ENCODE measurements at places on chromosomes 1 and 21.

DNA sequence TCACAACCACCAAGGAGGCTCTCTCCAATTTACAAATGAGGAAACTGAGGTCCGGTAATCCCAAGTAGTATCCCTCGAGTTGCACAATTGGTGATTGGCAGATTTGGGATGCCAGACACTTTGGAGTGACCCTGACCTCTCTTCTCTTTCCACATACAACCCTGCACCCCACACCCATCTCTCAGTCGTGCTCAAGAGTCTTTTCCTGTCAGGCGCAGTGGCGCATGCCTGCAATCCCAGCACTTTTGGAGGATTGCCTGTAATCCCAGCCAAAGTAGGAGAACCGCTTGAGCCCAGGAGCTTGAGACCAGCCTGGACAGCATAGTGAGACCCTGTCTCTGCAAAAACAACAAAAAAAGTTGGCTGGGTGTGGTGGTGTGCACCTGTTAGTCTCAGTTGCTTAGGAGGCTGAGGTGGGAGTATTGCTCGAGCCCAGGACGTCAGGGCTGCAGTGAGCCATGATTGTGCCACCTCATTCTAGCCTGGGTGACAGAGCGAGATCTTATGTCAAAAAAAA is 91.1 kb upstream of the LPGAT1 start:
- DNase-seq = no peak

DNA sequence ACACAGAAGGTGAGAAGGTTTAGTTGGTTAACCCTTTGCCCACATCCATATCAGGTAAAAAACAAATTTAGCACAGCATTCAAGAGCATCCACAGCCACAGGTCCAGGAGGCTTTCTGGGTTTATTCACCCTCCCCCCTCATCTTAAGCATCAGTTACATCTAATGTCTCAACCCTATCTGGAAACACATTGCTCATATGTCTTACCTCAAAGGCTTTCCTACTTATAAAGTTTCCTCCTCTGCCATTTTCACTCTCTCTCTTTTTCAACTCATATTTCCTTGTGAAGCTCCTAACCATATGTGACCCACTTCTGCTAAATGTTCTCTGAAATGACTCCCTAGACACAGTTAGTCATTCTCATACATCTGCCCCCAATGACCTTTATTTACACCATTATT is 47.9 kb upstream of the RUNX1 start:
- DNase-seq = no peak

DNA sequence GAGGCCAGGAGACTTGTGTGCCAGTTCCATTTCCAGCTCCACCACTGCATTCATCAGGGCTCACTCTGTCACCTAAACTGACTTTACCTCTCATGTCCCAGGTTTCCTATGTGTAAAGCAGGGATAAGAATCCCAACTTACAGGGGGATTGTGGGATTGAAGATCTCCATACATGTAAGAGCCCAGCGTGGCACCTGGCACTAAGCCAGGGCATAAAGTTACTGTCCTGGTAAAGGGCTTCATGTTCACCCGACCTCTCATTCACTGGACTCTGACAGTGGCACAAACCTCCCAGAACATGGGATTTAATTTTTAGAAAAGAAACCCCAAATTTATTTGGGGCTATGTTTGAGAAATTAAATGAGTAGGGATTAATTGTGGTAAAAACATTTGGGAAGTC is 8.9 kb upstream of the IGFN1 start:
- no peak for DNase-seq

GRCh38 chr1:214102907-214103306 is 115.1 kb downstream of the PROX1 start:
- no peak for DNase-seq

DNA sequence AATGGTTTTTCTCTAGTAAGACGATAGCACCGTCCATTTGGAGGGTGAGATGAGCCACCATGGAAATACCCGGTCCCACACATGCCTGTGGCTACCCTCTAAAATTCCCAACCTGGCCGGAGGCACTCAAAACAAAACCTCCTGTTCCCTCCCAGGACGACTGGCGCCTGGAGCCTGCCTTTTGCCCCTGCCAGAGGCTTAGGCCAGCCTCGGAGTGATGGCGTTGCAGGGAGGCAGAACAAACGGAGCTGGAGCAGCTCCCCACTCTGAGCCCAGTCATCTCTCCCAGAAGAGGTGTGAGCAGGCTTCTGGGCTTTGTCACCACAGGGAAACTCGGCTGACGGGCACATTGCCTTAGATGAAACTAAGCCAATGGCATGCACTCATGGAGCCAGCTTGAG is 213.7 kb upstream of the HOOK1 start:
- DNase-seq = no peak

DNA sequence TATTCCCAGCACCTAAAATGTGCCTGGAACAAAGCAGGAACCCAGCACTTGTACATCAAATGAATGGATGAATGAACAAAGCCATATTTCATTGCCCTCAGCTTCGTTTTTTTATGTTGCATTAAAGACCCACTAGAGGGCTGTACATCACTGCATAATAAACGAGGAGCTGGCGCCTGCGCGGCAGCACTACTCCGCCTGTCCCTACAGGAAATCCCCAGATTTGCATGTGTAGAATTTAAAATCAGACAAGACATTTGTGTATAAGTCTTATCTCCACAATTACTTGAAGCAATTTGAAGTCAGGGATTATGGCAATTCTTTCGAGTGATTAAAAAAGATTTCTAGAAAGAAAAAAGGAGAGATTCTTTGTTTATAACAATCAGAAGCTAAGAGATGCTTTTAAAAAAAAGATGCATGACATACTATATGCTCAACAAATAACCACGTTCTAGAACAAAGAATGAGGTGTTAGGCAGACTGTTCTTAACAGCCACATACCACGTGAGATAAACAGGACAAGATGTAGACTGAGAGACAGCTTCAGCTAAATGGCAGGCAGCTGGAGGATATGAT is 5.4 kb upstream of the NEK2 start:
- peak; percentile 83 for DNase-seq

- DNase-seq = no peak
Measured at GRCh38 chr1:222010306-222010705, 268.4 kb upstream of the DUSP10 start.

DNA sequence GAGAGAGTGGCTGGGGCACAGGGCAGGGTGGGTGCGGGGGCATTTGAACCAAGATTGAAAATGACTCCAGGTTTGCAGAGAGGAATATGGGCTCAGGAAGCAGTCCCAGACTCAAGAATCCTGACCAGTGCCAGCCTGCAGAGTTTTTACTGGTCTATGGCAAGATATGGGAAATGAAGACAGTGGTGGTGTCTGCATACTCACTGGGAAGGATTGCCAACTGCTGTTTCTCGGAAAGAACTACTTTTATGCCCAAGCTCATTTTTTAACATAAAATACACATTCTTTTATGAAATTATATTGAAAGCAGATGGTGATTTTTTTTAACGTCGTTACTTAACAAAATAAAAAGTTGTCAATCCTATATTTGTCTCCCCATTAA is 401.8 kb downstream of the CAMTA1 start:
- DNase-seq = no peak

GRCh38 chr21:43209575-43210453 is 41.0 kb downstream of the CRYAA start:
- DNase-seq = no peak

DNA sequence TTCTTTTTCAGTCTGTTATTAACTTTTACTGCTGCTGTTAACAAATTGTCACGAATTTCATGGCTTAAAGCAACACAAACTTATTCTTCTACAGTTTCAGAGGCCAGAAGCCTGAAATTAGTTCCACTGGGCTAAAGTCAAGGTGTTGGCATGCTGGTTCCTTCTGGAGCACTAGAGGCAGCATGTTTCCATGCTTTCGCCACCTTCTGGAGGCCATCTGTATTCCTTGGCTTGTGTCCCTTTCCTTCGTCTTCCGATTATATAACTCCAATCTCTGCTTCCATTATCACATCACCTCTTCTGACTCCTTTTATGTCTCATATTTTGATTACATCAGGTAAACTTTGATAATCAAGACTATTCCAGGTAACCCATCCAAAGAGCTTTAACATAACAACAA is 1742.1 kb downstream of the BRINP3 start:
- no peak for DNase-seq

DNA sequence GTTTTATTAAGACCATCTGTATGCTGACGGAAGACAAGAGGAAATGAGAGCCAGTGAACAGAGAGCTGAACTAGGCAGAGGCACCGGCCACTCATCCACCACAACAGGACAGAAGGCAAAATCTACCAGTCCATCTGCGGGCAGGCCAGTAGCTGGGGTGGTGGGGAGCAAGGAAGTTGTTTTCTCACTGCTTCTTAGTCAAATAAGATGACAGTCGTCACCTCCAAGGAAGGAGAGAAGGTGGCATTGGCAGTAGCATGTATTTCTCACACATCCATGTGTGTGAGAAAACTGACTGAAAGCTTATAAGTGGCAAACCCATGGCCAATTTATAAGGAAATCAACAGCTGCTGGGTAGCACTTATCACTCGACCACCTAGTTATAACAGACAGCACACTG is 8.2 kb downstream of the TTC13 start:
- no peak for DNase-seq

GRCh38 chr1:117143871-117144270 is 22.3 kb upstream of the TRIM45 start:
- DNase-seq = no peak

DNA sequence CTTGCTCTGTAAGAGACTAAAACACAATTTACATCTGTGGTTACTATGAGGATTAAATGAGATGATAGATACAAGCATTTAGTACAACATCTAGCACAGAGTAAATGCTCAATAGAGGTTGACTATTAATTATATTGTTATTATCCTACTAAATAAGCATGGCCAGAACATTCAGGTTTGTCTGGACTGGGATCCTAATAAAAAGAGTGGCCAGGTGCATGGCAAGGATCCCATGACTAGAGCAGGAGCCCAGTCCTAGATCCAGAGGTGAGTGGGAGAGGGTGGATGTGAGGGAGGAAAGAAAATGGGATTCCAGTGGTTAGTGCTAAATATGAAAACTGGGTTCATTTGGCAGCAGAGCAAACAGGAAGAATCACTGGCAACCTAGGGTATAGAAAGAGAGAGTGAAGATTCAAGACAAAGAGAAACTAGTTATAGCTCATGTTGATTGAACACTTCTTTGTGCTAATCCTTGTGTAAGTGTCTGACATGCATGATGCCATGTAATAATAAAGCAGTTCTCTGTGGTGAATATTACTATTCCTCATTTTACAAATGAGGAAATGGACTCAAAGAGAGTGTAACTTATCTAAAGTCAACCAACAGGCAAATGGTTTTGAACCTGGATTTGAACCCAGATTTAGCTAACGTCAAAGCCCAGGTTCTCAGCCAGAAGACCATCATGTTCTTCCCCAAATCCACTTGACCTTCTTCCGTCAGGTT is 71.1 kb upstream of the FGGY start:
- DNase-seq = no peak

DNA sequence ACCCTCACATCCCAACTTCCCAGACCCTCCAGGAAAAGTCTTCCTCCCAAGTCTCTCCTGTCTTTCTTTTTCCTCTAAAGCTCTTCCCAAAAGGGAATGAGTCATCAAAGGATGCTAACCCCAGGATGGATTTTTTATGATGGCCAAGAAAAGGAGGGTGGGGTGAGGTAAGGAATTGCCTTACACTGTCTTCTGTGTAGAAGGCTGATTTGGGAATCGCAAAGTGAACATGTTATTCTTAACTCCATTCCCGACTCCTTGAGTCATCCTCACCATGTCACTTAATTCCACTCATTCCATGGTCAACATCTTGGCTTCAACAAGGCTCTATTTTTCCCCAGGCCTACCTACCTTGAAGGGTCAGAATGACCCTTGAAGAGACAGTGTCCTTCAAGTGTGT is 44.0 kb downstream of the TBX15 start:
- no peak for DNase-seq

DNA sequence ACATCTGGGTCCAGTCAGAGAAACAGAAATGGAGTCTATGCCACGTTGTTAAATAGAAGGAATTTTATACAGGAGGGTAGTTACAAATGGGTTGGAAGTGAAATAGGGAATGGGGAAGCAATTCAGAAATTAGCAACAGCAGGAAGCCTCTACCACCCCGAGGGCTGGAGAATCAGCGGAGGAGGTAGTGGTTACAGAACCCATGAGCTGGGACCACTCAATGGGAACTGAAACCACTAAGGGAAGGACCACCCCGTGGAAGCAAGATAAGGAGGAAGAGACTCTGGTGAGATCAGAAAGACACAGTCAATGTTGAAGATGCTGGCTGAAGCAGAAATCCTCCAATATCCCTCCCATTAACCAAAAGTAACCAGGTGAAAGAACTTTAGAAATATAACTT is 15.5 kb upstream of the MAST2 start:
- no peak for DNase-seq

GRCh38 chr1:113886417-113887401 is 672 bp downstream of the BCL2L15 start:
- DNase-seq = no peak

DNA sequence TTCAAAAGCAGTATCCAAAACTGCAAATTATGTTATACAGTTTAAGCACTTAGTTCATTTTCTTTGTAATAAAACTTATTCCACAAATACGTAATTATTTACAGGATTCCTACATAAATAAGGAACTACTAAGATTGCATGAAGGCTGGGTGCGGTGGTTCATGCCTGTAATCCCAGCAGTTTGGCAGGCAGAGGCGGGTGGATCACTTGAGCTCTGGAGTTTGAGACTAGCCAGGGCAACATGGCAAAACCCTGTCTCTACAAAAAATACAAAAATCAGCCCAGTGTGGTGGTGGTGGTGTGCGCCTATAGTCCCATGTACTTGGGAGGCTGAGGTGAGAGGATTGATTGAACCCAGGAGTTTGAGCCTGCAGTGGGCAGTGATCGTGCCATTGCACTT is 69.3 kb downstream of the POU2F1 start:
- DNase-seq = no peak

DNA sequence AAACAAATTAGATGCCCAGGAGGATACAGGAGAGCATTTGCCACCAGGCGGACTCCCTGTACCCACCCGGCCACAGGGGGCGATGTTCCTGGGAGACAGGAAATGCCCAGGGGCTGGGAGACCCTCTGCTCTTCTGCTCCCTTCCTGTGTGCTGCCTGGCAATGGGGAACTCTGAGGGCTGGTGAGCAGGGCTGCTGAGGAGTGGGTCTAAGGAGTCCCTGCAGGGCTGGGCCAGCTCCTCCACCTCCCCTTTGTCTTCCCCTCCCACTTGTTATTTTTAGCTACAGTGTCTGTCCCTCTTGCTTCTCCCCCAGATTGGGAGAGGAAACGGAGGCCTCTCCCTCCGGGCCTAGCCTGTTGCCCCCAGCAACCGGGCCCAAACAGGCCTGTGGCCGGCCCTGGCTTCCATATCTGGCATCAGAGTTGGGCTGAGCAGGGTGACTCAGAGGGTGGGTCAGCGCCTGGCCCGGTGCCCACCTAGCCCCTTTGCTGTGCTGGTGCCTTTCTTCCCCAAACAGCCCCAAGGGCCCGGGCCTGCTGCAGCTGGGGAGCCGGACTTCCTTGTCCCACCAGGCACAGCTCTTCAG is 11.6 kb downstream of the LMNA start:
- DNase-seq = peak; percentile 79

GRCh38 chr21:29499734-29500343 is 201.1 kb downstream of the BACH1 start:
- DNase-seq = no peak

GRCh38 chr1:48217856-48218255 is 4.7 kb upstream of the SLC5A9 start:
- DNase-seq = no peak

- no peak for DNase-seq
Measured at GRCh38 chr1:192763756-192764155, 45.1 kb upstream of the RGS2 start.

GRCh38 chr1:229884765-229885164 is 182.3 kb upstream of the GALNT2 start:
- no peak for DNase-seq

Data from CD4-positive, alpha-beta T cell treated with Interferon alpha-2 for 1 hour (primary cell).